ENCODE measurements at places on chromosomes 16 and 17.

- peak; percentile 66 for DNase-seq
Observed at GRCh38 chr17:64061178-64061898, 40.9 kb upstream of the ICAM2 start.

DNA sequence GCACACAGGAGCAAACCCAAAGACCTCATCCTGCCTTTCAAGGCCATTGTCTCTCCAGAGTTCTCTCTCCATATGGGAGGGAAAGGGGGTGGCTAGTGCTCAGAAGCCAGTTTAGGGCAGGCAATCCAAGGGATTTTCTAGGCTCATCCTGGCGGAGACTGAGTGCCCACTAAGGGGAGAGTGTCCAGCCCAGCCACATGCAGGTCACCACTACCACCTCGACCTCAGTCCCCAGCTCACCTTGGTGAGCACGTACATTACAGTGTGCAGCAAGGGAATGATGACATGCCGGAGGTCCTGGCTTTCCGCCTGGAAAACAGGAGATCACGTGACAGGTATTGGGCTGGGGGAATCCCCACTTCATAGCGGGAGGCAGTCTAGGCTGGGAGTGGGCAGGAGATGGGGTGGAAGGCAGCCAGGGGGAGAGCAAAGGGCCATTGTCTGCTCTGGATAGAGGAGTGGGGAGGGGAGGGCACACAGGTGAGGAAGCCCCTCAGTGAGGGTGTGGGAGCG is 29.9 kb downstream of the PIK3R6 start:
- DNase-seq, result no peak

- DNase-seq, result no peak
Observed at GRCh38 chr16:1862394-1862793, 9.6 kb downstream of the MEIOB start.

DNA sequence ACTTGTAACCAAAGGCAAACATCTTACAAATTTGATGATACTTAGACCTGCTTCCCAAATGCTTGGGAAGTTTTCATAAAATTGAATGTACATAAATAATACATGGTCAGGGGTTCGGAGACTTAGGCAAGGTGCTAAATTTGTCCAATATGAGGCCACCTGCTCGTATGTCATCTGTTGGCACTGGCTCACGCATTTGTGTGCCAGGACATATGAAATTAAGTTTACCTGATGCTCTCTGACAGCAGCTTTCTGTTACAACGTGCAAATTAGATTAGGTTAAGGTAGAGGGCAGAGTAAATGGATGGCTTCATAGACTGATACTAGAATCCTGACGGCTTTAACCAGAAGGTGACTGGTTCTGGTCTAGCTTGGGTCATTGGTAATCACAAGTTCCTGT is 970.3 kb upstream of the RBFOX1 start:
- no peak for DNase-seq

DNA sequence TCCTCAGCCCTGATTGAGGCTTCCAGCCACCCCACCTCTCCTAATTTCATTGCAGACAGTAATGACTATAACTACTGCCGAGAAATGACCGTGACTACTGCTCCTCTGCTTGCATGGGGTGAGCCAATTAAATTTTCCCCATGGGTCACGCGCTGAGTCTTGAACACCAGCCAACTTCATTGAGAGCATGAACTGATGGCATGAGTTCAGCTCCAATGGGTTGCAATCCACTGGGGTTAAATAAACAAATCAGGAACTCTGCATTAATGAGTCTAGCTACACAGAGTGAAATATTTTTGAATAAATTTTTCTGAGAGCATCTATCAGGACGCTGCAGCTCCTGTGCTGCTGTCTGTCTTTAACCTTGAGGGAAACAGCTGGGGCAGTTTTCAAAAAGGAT is 61.6 kb upstream of the CLEC3A start:
- no peak for DNase-seq

DNA sequence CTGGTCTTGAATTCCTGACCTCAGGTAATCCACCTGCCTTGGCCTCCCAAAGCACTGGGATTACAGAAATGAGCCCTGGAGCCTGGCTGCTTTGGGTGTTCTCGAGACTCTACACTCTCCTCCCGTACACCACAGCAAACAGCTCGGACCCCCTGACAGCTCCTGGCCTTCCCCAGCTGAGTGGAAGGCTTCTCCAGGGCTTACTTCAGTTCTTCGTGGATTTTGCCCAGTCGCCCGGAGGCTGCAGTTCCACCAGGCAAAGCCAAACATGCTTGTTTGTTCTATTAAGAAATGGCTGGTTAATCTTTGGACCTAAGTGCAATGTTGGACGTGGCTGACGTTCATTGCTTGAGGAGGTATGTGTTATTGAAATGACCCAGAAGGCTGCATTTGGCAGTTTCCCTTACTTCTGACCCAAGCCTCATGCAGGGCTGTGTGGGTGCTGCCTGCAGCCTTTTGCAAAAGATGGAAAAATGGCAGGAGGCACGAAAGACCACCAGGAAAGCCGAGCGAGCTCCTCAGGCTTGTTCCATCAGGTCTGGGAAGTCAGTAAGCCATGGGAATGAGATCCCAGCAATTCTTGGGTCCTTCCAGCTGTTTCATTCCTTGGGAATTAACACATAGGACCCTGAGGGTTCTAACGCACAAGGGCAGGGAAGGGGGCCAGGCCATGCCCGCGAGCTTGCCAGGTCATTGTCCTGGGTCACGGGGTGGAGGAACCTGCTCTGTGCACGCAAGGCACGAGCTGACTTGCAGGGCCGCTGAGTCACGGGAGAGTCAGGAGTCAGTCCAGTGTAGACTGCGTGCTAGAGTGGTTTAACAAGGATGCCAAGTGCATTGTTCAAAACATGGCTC is 23.9 kb upstream of the KLHDC4 start:
- peak; percentile 84 for DNase-seq

GRCh38 chr16:80356365-80356764 is 184.4 kb upstream of the DYNLRB2 start:
- DNase-seq, result no peak

GRCh38 chr16:55568207-55568606 is 1.7 kb downstream of the CAPNS2 start:
- DNase-seq, result peak; percentile 58

- no peak for DNase-seq
Observed at GRCh38 chr17:15240644-15241043, 24.5 kb downstream of the PMP22 start.

DNA sequence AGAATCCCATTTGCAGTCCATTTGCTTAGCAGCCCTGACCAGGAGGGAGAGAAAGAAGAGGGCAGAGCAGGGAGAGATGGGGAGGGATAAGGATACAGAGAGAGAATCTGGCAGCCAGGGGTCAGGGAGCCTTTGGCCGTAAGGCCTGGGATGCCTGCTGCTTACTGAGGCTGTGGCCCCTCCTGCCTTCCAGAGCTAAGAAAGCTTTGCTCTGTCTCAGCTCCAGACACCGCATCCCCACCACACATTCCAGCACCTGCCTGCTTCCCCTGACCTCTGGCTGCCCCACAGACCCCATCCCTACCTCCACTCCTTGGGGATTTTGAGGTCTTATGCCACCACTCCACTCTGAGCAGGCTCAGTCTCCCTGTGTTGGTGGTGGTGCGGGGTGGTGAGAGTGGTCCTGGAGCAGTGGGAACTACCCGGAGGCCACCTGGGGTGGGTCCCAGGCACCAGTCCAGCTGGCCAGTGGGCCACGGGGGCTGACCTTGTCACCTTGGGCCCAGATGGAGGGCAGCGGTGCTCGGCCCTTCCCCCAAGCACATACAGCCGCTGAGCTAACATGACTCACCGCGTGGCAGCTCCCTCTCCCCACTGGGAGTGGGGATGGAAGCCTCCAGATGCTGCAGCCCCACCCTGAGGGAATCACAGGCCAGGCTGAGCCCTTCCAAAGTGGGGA is 58.3 kb downstream of the RAI1 start:
- DNase-seq, result peak; percentile 59

- peak; percentile 33 for DNase-seq
Observed at GRCh38 chr17:40064971-40065768, 2.4 kb downstream of the THRA start.

Data from cardiac fibroblast (primary cell).